ENCODE measurements at places on chromosomes 6 and 20. TPM values are rescaled to one million over a fixed set of nuclear protein-coding genes. Genes with fewer than 3 reads are reported as not detected.

Gene SLC22A2
- 0.99 TPM for total RNA-seq

Gene SCUBE3
- total RNA-seq = 2.0 TPM

Gene OXT
- 3.7 TPM for total RNA-seq

Gene POU5F1
- total RNA-seq = 4.2 TPM

Gene HCK
- 1.3 TPM for total RNA-seq

Gene HLA-DQB1
- 1.7 TPM for total RNA-seq

GRCh38 chr20:41889126-41889843, 271.1 kb upstream of the CHD6 start:
- peak; percentile 22 for DNase-seq
- no peak overlapping the region for H3K4me3 ChIP-seq
- no peak overlapping the region for H3K27ac ChIP-seq
- no peaks in the 10 kb centered on the region for H3K36me3 ChIP-seq
- H3K27me3 ChIP-seq = no peaks in the 10 kb centered on the region
- H3K4me1 ChIP-seq = no peaks in the 10 kb centered on the region

- no peak overlapping the region for H3K4me3 ChIP-seq
- no peaks in the 10 kb centered on the region for H3K27me3 ChIP-seq
- no peak for DNase-seq
Measured at GRCh38 chr6:127182501-127182900, 64.0 kb downstream of the RSPO3 start.

GRCh38 chr6:170231293-170232185, 59.3 kb downstream of the DLL1 start:
- H3K4me1 ChIP-seq = no peaks in the 10 kb centered on the region
- no peak overlapping the region for H3K4me3 ChIP-seq
- no peaks in the 10 kb centered on the region for H3K27me3 ChIP-seq
- DNase-seq = no peak

GRCh38 chr6:51028276-51028675, 209.6 kb downstream of the TFAP2B start:
- H3K4me3 ChIP-seq = no peak overlapping the region
- H3K36me3 ChIP-seq = no peaks in the 10 kb centered on the region
- H3K27me3 ChIP-seq = no peaks in the 10 kb centered on the region
- DNase-seq = no peak
- H3K4me1 ChIP-seq = no peaks in the 10 kb centered on the region

DNA sequence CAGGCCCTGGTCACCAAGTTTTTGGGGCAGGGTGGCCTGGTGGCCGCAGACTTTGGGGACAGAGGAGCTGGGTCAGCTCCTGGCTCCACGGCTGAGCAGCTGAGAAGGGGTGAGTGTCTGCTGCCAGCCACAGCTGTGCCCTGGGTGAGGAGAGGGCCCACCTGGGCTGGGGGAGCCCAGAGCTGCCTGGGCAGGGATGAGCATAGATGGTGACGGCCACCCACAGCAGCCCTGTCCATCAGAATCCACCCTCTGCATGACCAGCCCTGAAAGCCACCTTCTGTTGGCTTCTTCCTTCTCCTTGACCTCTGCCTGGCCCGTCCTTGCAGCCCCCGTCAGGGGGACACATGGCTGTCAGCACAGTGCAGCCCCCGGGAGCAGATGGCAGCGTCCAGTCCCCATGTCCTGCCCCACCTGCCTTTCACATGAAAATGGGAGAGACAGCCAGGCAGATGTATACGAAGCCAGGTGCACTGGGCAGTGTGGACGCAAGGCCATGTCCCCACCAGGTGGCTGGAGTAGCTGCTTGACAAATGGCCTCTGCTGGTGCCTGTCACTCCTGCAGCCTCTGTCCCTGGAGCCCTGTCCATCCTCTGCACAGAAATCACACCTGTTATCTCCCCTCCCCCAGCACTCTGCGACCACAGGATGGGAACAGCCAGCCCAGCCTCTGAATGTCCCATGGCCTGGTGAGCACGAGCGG, 220.8 kb downstream of the PREX1 start:
- H3K4me3 ChIP-seq = no peak overlapping the region
- no peaks in the 10 kb centered on the region for H3K36me3 ChIP-seq
- H3K27ac ChIP-seq = no peak overlapping the region
- H3K27me3 ChIP-seq = no peaks in the 10 kb centered on the region

DNA sequence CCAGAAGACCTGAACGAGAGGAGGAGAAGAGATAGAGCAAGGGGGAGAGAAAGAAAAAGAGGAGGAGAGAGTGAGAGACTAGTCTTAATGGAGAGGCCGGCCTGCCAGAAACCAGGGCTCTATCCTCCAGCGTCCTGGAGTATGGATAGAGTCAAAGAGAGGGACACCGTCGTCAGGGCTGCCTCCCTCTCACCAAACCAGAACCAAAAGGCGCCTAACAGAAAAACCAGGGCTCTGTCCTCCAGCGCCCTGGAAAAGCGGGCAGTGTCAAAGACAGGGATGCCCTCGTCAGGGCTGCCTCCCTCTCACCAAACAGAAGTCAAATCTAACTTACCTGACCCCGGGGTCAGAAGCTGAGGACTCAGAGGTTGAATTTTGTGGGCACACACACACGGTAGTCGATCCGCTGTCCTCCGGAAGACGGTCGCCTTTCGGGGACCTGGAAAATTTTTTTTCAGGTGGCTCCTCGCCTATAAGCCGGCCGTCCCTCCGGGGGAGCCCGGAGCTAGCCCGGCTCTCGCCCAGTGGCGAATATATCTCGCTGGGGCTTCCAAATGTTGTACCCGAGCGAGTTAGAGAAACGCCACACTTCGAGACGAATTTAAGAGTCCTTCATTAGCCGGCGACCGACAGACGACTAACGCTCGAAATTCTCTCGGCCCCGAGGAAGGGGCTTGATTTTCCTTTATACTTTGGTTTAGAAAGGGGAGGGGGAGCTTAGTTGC, 148.2 kb downstream of the TRIM27 start:
- no peak overlapping the region for H3K27ac ChIP-seq
- H3K27me3 ChIP-seq = peaks cover 3% of the 10 kb centered on the region
- H3K36me3 ChIP-seq = no peaks in the 10 kb centered on the region
- DNase-seq = no peak
- H3K4me3 ChIP-seq = no peak overlapping the region
- no peaks in the 10 kb centered on the region for H3K4me1 ChIP-seq

DNA sequence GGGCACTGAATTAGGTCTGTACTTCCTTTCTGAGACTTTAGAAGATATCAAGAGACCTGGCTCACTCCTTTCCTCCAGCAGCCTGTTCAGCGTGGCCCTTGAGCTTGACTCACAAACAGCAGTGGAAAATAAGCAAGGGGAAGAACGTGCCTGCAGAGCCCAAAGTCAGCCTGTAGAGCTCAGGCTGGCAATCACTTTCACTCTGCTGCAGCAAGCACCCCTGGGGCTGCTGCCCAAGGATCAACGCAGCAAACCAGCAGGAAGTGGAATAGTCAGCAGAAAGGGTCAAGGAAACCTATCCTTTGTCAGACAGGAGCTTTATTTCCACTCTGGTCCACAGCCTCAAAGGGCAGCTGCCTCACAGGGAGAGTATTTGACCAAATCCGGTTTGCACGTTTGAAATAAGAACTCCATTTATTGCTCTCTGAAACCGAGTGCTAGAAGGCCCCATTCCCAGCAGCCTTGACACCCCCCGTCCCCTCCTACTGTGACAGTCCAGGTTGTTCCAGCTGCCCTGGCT, 77.4 kb downstream of the PRDM1 start:
- H3K4me1 ChIP-seq = no peaks in the 10 kb centered on the region
- H3K27ac ChIP-seq = no peak overlapping the region

DNA sequence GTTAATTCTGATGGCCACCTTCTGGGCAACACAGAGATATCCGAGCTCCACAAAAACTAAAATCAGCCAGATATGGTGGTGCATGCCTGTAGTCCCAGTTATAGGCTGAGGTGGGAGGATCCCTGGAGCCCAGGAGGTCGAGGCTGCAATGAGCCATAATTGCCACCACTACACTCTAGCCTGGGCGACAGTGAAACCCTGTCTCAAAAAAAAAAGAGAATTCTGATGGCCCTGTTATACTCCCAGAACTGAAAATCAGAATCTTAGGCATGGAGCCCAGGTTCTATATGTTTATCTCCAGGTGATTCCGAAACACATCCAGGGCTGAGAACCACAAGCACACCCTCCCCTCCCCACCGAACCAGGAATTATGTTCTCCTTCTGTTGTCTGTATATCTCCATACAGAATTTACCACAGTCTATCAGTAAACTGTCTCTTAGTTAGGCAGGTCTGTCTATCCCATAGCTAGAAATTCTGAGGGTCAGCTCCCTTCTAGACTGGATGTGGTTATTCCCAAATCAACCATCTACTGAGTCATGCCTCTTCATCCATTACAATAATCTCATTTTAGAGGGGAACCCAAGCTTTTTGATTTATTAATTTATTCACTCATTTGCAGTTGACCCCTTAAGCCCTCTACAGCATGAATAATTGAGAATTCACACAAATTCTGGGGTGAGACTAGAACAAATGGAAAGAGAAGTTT, 24.8 kb upstream of the CCND3 start:
- peaks cover 7% of the 10 kb centered on the region for H3K4me1 ChIP-seq
- H3K27ac ChIP-seq = no peak overlapping the region
- H3K4me3 ChIP-seq = no peak overlapping the region
- H3K27me3 ChIP-seq = no peaks in the 10 kb centered on the region

DNA sequence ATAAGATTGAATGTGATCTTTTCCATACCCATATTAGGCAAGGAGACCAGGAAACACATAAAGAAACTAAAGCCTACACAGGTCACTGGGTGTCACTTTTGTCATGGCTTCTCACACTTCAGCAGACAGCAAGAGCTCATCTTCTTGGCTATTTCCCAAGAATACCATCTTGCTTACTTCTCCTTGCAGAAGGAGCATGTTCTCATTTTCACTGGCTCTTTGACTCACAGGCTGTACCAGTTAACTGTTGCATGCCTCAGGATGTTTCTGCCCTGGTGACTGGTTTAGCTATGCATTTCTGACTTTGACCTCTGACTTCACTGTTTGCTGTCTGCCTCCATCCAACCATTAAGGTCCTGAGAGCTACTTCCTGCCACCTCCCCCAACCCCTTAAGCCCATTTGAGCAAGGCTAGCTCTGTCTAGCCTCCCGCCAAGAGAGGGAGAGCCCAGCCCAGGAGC, 40.3 kb upstream of the OGFRL1 start:
- no peak overlapping the region for H3K4me3 ChIP-seq
- no peaks in the 10 kb centered on the region for H3K27me3 ChIP-seq
- DNase-seq = no peak
- no peak overlapping the region for H3K27ac ChIP-seq
- H3K4me1 ChIP-seq = peaks cover 9% of the 10 kb centered on the region
- H3K36me3 ChIP-seq = no peaks in the 10 kb centered on the region

GRCh38 chr6:30685157-30686008, 1.1 kb downstream of the PPP1R18 start:
- no peaks in the 10 kb centered on the region for H3K27me3 ChIP-seq
- peak overlapping the region; percentile 76 for H3K4me3 ChIP-seq
- H3K27ac ChIP-seq = peak overlapping the region; percentile 94
- peaks cover 47% of the 10 kb centered on the region for H3K4me1 ChIP-seq
- no peaks in the 10 kb centered on the region for H3K36me3 ChIP-seq

GRCh38 chr6:51396583-51396982, 577.9 kb downstream of the TFAP2B start:
- H3K27me3 ChIP-seq = no peaks in the 10 kb centered on the region
- H3K4me3 ChIP-seq = no peak overlapping the region

- no peaks in the 10 kb centered on the region for H3K27me3 ChIP-seq
- DNase-seq = peak; percentile 56
- H3K4me1 ChIP-seq = peaks cover 17% of the 10 kb centered on the region
- no peaks in the 10 kb centered on the region for H3K36me3 ChIP-seq
- H3K27ac ChIP-seq = no peak overlapping the region
Measured at GRCh38 chr20:2114990-2115681, 13.5 kb downstream of the STK35 start.

GRCh38 chr6:18423426-18423825, 36.3 kb downstream of the RNF144B start:
- no peaks in the 10 kb centered on the region for H3K27me3 ChIP-seq
- H3K4me3 ChIP-seq = no peak overlapping the region
- H3K36me3 ChIP-seq = no peaks in the 10 kb centered on the region
- H3K4me1 ChIP-seq = no peaks in the 10 kb centered on the region
- DNase-seq = no peak
- no peak overlapping the region for H3K27ac ChIP-seq

GRCh38 chr6:133888929-133889556, at the start of gene TCF21:
TSS of gene TCF21 (plus strand) at chr6:133889113. CDS start at chr6:133889398, 285 bp downstream.
- H3K4me3 ChIP-seq = peak within 1 kb of the TSS; percentile 78
- H3K27me3 ChIP-seq = no peaks in the 10 kb centered on the region
- no peaks in the 10 kb centered on the region for H3K36me3 ChIP-seq
- peak; percentile 60 for DNase-seq
- H3K4me1 ChIP-seq = peaks cover 4% of the 10 kb centered on the region

DNA sequence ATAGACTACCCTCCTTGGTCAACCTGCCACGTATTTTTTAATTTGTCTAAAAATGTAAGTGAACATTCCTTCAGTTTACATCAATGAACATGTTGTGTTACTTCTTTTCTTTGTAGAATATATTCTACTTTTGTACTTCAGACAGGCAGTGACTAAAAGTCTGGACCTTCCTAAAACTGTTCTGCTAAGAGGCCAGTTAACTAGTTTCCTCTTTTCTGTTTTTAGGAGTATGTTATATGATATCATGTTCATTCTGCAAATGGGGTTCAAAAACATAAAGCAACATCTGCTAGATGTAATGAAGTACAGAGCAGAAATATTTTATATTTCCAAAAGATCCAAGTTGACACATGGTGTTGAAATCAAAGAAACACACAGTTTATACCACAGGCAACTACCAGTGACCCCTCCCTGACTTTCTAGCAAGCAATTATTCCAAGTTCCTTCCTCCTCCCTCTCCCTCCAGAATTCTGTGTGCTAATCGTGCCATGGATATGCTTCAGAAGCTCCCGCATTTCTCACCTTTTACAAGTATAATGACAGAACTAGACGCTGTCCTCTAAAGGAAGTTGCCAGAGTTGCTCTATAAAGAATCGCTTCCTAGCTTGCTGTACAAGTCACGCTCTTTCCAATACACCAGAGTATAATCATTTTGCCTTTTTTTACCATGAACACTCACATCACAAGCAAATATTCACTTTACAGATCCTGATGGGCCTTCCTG, 64.7 kb downstream of the ARHGAP18 start:
- H3K27ac ChIP-seq = peak overlapping the region; percentile 8
- no peaks in the 10 kb centered on the region for H3K27me3 ChIP-seq
- no peak for DNase-seq
- H3K36me3 ChIP-seq = no peaks in the 10 kb centered on the region
- no peak overlapping the region for H3K4me3 ChIP-seq

- H3K4me3 ChIP-seq = no peak overlapping the region
- H3K4me1 ChIP-seq = no peaks in the 10 kb centered on the region
- no peak for DNase-seq
- H3K36me3 ChIP-seq = no peaks in the 10 kb centered on the region
- H3K27me3 ChIP-seq = no peaks in the 10 kb centered on the region
Measured at GRCh38 chr6:149150801-149151398, 166.6 kb upstream of the TAB2 start.

DNA sequence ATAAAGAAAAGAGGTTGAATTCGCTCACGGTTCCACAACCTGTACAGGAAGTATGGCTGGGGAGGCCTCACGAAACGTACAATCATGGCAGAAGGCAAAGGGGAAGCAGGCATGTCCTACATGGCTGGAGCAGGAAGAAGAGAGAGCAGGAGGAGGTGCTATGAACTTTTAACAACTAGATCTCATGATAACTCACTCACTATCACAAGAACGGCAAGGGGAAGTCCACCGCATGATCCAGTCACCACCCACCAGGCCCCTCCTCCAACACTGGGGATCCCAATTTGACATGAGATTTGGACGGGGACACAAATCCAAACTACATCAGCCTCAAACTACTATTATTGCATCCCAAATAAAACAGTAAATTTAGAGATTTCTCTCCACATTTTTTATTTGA, 53.6 kb upstream of the CST7 start:
- H3K4me1 ChIP-seq = peaks cover 19% of the 10 kb centered on the region
- no peaks in the 10 kb centered on the region for H3K27me3 ChIP-seq
- peak overlapping the region; percentile 12 for H3K27ac ChIP-seq
- no peaks in the 10 kb centered on the region for H3K36me3 ChIP-seq
- DNase-seq = no peak
